NCI-H510A (cell line): ENCODE measurements at places on chromosomes 12 and 14.

DNA sequence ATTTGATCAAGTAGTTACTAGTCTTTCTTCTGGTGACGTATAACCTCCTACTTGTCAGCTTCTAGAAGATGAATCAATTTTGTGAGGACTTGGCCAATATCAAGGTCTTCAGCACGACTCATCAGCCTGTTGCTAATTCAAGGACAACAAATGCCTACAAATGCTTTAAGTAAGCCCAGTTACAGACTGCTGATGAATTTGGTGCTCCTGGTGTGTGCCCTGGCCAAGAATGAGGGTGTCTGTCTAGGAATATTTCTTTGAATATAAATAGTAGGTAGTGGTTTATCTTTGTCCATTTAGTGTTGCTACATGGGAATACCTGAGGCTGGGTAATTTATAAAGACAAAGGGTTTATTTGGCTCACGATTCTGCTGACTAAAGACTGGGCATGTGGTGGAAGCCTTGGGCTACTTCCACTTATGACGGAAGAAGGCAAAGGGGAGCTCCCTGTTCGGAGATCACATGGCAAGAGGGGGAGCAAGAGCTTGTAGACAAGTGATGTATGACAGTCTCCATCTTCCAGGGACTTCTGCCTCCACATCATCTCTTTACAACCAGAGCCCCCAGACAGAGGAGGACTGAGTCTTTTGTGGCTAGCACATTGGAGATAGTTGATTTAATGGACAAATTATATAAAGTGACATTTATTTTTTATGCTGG is 180.2 kb downstream of the CRADD start:
- no peak for DNase-seq

- DNase-seq, result no peak
Observed at GRCh38 chr12:34400411-34400881, 378.1 kb downstream of the ALG10 start.

DNA sequence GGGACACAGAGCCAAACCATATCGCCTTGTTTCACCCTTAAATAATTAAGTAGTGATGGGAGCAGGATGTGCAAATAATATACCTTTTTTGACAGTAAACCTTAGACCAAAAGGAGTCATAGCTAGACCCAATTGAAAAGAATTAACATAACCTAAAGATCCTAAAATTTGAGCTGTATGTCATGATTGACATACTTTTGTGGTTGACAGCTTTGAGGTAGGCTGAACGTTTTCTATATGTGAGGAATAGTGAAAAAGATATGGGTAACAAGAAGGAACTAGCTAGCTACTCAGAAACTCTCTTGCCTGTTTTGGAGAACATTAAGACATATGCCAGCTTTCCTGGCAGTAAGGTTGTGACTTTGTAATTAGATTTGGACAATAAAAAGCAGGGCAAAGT is 320.6 kb downstream of the KCNC2 start:
- DNase-seq, result no peak

GRCh38 chr14:20179218-20179617 is 11.5 kb upstream of the OR11G2 start:
- no peak for DNase-seq

GRCh38 chr12:59317598-59317997 is 278.2 kb upstream of the SLC16A7 start:
- DNase-seq, result no peak

- no peak for DNase-seq
Observed at GRCh38 chr12:100356644-100357223, at the start of gene SLC17A8. Gene SLC17A8, plus strand, starts transcription at chr12:100357074. Its CDS starts 318 bp downstream, at chr12:100357392.

DNA sequence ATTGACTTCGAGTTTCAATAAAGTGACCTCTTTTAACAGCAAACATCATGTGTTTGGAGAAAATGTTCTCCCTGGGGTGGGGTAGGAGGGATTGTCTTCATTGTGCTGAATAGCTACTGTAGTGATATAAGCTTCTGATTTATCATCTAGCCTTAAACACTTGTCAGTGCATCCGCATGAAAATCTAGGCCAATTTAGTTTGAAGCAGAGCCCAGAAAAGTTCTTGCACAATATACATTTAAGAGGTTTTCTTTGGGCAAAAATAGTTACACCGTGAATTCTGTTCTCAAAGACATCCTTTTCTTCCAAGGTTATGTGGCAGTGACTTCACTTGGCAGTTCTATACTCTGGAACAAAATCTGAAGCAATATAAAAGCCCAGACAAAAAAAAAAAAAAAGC is 136.0 kb upstream of the IFNG-AS1 start:
- no peak for DNase-seq

- no peak for DNase-seq
Observed at GRCh38 chr14:35915185-35915584, 89.0 kb downstream of the BRMS1L start.

DNA sequence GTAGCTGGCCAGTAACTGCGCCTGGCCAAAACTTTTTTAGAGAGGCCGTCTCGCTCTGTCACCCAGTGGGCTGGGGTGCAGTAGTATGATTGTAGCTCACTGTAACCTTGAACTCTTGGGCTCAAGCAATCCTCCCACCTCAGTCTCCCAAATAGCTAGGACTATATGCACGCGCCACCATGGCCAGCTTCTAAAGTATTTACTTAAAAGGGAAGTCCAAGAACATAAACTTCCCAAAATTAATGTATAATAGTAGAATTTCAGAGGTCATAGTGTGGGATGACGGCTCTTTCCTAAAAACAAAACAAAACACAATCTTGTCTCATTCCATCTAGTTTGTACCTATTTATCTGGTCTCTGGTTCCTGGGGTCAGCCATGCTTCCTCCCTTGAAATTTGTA is 42.2 kb upstream of the FOS start:
- no peak for DNase-seq

DNA sequence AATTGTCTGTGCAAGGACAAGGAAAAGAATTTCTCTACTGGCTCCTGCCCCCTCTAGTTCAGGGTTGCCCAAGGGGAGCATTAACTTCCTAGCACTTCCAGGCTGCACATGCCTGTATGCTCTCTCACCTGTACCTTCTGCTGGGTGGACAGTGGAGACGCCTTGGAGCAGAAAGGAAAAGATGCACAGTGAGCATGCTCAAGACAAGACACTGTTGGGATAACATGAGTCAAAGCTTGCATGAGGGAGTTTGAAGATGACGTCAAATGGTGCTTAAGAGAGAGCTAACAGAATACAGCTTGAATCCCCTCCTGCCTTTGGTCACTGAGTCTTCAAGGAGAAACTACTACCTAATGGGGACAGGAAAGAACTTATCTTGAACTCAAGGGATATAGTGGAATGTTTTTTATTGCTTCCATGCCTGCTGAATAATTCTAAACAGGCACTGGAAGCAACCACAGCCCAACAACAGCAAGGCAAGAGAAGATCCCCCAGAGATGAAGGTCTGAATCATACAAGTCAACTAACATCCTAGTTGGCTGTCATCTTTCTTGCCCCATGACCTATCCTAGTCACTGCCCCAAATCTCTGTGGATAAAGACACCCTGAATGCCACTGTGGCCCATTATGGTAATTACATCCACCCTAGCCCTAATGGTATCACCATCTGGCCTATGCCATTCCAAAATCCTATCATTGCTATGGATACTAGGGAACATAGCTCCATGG is 23.5 kb downstream of the RPS6KA5 start:
- DNase-seq, result no peak

GRCh38 chr12:110813285-110813684 is 33.5 kb upstream of the CCDC63 start:
- DNase-seq, result no peak

DNA sequence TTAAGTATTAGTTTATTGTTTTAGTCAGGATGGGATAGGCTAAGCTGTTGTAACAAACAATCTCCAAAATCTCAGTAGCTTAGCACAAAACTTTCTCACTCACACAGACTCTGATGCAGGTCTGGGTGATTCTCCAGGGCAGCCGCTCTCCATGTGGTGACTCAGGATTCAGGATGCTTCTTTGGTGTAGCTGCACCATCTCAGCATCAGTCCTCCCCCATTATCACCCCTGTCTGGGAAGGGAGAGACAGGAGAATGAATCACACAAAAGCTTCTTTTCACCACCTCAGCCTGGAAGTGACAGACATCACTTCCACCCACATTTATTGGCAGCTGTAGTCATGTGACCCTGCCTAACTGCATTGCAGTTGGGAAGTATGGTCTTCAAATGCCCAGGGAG is 142.3 kb downstream of the DICER1 start:
- no peak for DNase-seq

DNA sequence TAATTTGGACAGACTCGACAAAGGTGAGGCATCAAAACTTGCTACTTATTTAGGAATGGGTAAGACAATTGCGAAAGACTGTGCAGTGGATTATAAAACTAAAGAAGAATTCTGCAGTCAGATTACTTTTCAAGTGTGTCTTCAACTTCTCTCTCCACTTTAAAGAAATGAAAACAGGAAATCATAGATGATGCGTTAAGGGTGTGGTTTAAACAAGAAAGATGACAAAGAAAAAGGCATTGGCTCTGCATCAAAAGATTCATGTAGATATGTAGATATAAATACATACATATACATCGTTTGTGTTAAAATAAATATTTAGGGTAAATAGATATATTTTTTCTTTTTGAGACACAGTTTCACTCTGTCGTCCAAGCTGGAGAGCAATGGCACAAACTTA is 74.6 kb upstream of the PARP11 start:
- no peak for DNase-seq

DNA sequence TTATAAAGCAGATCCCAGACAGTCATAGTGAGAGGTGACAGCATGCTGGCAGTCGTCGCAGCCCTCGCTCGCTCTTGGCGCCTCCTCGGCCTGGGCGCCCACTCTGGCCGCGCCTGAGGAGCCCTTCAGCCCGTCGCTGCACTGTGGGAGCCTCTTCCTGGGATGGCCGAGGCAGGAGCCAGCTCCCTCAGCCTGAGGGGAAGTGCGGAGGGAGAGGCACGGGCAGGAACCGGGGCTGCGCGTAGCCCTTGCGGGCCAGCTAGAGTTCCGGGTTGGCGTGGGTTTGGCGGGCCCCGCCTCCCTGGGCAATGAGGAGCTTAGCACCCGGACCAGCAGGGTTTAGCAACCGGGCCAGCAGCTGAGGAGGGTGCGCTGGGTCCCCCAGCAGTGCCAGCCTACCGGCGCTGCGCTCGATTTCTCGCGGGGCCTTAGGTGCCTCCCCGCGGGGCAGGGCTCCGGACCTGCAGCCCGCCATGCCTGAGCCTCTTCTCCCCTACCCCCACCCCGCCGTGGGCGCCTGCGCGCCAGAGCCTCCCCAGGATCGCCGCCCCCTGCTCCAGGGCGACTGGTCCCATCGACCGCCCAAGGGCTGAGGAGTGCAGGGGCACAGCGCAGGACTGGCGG is 451.2 kb upstream of the DCN start:
- no peak for DNase-seq

DNA sequence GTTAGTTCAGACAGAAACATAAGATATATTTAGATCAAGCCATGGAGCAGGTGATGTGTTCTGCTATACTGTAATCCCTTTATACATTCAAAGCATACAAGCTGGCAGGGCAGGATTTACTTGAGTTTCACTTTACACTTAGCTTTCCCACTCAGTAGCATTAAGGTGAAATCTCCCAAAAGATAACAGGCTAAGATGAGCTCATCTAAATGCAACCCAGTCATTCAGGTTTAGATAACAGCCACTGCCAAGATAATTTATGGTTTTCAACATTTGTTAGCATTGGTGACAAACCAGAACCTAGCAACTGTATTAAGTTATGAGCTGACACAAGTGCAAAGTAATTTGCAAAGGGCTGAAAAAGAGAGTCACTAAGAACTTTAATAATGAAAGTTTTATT is 925.1 kb upstream of the ATXN7L3B start:
- DNase-seq, result no peak

- DNase-seq, result no peak
Observed at GRCh38 chr12:117660896-117661295, 299.5 kb upstream of the NOS1 start.

DNA sequence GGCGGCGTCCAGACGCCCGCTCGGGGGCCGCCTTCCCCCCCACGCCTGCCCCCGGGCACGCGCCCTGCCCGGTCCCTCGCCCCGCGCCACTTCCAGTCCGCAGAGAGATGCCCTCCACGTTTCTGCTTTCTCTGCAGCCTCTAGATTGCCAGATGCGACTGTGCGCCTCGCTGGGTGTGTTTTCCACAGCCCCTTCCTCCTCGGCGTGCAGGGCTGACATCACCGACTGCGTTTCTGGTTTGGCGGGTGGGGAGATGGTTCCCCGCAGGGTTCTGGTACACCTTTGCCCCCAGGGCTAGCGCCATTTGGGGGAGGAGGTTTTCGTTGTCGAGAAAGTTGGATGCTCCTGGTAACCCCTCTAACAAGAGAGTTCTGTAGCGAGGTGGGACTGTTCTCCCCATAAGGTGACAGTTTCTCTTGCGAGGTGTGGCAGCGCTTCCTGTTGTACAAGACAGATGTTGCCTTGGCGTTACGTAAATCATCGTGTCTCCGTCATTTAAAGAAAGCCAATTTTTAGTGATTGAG is 1.5 kb downstream of the CALM1 start:
- DNase-seq, result peak; percentile 38
